ENCODE measurements at places on chromosomes 3 and 15.
A peak's percentile ranks its signal among the peaks of the same experiment; 100 is the strongest.

GRCh38 chr15:52466134-52466701 is 62.5 kb downstream of the MYO5A start:
- no peak for DNase-seq

DNA sequence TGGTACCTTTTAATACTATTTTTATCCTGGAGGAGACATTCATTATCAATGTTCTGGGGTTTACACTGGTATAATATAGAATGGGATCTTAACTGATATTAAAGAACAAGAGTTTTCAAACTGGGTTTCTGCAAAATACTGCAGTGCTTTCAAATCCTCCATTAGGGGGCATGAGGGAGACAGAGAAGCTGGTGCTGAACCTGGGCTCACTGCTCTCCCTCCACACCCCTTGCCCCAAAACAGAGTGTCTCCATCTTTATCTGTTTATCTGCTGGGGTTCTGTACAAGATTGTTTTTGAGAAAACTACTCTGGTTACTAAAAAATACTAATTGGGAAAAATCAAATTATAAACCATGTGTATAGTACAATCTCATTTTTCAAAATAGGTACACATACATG is 41.7 kb downstream of the CADPS start:
- no peak for DNase-seq

DNA sequence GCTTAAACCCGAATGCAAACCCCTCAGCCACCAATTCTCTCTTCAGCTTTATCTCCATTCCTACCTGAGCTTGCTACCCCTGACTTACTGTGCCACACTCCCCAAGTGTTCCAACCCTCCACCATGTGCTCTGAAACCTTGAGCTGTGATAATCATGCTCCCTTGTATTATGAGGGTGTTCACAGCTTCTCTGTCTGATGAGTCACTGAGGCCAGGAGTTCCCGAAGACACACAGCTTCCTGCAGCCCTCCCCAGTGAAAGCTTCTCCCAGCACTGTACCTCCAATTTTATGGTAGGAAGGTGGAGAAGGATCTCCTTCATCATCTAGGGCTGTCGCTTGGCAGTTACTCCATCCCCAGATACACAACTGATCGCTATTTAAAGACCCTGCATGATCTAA is 24.9 kb downstream of the STAC start:
- DNase-seq: no peak

GRCh38 chr15:70589221-70589620 is 174.1 kb downstream of the UACA start:
- DNase-seq: no peak

DNA sequence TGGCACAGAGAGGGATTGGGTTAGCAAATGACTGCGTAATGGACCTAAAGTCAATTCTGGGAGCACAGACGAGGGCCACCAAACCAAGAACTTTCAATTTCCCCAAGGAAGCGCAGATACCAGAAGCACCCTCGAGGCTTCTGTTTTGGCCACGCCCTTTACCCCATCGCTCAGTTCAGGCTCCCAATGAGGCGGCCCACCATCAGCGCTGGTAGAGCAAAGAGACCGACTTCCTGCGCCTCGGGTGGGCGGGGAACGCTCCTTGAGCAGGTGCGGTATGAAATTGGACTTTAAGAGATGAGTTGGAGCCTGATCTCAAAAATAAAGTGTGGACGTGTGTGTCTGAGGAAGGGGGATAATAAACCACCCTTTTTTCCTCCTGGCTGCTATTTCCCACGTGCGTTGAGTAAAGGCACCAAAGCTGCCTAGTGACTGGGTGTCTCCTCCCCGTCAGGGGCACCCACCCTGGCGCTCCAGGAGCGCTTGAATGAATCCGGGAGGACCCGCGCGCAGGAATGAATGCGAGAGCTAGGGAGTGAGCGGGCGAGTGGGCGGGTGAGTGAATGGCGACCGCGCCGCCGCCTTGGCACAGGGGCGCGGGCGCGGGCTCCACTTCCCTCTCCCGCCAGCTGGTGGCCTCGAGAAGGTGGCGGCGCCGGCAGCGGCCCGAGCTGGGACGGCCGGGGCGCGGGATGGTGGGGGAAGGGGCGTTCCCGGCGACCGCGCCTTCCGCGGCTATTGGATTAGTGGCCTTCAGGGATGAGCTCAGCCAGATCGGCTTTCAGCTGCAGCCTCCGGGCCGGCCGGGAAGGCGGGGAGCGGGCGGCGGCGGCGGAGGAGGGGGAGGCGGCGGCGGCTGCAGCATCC is at the start of gene SPSB4:
Gene SPSB4, plus strand, starts transcription at position 772 of the 867 bp plus-strand sequence. CDS start 14,758 bp downstream, outside the sequence.
- peak; percentile 62 for DNase-seq

- DNase-seq: no peak
Measured at GRCh38 chr15:77002954-77003912, 8.3 kb downstream of the PSTPIP1 start.

DNA sequence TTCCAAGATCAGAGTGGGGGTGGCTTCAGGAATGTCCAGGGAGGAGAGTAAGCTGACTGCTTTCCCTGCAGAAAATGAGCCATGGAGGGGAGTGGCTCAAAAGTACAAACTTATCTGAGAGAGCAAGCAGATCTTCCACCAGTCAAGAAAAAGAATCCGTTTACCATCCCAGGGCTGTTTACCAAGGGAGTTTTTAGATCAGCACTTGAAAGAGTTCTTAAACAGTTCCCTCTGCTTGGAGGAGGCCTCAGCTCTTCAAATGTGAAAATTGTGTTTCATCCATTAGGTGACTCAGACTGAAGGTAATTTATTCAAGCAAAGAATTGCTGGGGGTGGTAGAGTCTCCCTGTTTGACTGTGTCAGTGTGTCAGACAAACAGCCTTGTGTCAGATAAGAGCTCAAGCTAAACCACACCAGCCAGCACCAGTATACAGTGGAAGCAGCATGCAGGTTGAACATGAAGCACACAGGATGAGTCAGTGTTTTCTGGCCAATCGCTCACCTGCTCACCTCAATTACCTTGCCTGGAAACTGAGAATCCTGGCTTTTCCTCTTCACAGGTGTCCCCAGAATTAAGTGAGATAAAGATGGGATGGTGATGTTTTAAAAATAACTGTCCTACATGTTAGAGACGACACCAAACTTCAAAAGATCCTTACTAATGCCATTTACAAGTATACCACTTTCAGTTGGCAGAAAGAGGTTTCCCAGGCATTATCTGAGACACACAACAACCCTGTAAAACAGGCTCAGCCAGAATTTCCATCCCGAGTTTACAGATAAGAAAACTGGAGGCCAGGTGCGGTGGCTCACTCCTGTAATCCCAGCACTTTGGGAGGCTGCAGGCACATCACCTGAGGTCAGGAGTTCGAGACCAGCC is 21.7 kb downstream of the SH3BP5 start:
- peak; percentile 56 for DNase-seq

- no peak for DNase-seq
Measured at GRCh38 chr15:55402707-55403106, 5.5 kb downstream of the CCPG1 start.

GRCh38 chr3:14424711-14425580 is 22.5 kb downstream of the SLC6A6 start:
- DNase-seq: peak; percentile 82

DNA sequence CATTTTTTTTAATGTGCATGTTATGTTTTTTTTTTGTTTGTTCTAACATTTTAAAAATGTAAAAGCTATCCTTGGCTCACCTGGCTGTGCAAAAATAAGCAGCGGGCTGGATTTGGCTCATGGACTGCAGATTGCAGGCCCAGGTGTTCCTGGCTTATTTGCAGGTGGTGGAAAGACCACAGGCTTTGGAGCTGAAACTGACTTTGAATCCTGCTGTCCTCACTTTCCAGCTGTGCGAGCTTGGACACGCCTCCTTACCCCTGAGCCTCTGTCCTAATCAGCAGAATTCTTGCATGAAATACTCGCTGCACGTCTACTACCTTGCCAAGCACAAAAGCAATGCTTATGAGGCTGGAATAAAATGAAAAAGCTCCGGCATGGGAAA is 188.7 kb upstream of the TPM1 start:
- no peak for DNase-seq

DNA sequence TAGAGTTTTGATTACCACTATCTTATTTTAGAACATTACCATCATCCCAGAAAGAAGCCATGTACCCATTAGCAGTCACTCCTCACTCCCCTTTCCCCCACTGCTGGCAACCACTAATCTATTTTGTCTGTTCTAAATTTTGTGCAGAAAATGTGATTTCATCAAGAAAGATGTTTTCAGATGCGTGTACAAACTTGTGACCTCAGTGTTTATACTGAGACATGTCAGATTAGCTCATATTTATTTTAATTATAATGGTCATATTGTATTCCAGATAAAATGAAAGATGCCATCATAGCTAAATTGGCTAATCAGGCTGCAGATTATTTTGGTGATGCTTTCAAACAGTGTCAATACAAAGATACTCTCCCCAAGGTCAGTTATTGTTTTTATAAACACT is 27.8 kb downstream of the PDCD6IP start:
- DNase-seq: no peak

GRCh38 chr3:15645740-15646501 is 44.4 kb downstream of the BTD start:
- DNase-seq: no peak

DNA sequence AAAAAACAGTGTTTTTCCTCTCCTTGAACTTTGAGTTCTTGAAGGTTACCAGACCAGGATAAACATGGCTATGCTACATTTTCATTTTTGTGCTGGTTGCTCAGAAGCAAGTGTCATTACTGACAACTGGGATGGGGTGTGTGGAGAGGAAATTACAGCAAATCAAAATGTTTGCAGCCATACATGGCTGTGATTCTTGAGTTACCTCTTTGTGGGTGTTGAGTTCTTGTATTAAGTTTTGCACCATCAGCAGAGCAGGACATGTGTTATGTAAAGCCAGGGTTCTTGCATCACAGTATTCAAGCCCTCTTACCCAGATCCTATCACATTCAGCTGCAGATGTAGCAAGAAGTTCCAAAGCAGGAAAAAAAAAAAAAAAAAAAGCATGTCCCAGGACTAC is 53.9 kb upstream of the ATOSA start:
- no peak for DNase-seq

GRCh38 chr15:53448232-53449015 is 311.0 kb downstream of the WDR72 start:
- DNase-seq: peak; percentile 32

DNA sequence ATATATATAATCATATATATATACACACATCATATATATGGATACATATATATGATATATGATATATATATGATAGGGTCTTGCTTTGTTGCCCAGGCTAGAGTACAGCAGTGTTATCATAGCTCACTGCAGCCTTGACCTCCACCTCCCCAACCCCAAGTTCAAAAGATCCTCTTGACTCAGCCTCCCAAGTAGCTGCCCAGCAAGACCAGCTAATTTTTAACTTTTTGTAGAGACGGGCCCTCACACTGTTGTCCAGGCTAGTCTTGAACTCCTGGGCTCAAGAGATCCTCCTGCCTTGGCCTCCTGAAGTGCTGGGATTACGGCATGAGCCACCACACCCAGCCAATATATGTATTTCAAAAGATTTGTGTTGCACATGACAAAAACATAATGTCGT is 83.0 kb downstream of the TBL1XR1 start:
- DNase-seq: no peak

DNA sequence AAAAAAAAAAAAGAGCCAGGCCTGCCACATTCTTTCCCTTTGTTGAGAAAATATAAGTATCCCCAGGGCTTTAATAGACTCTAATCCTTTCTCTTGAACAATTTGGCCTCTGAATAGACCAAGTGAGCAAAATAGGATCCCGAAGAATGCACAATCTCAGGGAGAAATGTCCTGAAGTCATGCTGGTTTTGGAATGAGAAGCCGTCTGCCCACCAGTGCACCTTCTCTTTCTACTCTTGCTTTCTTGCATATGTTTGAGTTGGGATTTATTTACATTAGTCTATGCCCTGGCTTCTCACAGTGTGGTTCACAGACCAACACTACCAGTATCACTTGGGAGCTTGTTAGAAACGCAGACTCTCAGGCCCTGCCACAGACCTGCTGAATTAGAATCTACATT is 153.0 kb downstream of the ZNF621 start:
- DNase-seq: no peak

GRCh38 chr15:47844437-47844836 is 127.1 kb downstream of the SEMA6D start:
- DNase-seq: no peak

DNA sequence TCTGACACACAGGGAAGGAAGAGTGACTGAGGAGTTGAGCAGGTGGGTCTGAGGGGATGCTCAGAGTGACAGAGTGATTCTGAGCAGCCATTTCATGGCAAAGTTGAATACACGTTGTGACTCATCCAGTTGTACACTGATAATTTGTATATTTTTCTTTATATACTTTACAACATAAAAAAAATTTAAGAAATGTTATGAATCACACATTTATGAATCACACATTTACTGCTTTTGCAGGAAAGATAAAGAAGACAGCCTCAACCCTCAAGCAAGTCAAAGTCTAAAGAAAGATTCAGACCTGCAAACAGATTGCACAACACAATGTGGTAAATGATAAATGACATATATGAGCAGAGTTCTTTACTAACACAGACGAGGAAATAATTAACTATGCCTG is 21.0 kb upstream of the CHMP2B start:
- no peak for DNase-seq

DNA sequence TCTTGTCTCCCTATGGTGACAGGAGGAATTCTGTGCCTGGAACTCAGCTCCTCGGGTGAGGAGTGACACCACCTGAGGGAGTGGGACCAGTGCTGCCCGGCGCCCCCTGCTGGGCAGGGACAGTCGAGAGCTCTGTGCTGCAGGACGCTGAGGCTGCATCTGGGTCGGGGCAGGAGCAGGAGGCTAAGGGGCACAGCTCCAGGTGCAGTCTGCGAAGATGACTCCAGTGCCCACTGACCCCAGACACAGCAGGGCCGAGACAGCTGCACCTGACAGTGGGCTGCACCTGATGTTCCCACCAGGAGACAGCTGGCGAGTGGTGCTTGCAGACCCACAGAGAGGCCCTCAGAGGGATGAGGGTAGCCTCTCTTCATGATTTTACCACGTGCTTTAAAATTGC is 152.9 kb downstream of the ATP10A start:
- DNase-seq: no peak

DNA sequence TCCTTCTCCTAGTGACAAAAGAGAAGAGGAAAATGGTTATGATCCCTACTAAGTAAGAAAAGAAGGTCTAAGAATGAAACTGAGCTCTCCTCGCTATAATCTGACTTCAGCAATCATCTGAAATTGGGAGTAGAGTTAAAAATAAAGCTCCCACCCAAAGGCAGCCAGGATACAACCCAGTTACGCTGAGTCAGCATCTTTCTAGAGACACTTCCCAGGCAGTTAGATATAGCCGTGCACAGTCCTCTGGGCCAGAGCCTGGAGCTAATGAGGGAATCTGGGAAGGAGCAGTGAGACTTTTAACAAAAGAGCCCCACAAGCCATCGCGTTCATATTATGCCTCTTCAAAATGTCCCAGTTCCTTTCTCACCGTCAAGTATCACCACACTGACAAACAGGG is 39.1 kb upstream of the SETMAR start:
- DNase-seq: no peak

GRCh38 chr3:118544458-118544857 is 490.2 kb downstream of the IGSF11 start:
- no peak for DNase-seq

Data from NCI-H1417 (cell line).